Chondrocyte (in vitro differentiated cells): ENCODE measurements at places on chromosomes 2 and 18. TPM values are rescaled to one million over a fixed set of nuclear protein-coding genes. Genes with fewer than 3 reads are reported as not detected.

DNA sequence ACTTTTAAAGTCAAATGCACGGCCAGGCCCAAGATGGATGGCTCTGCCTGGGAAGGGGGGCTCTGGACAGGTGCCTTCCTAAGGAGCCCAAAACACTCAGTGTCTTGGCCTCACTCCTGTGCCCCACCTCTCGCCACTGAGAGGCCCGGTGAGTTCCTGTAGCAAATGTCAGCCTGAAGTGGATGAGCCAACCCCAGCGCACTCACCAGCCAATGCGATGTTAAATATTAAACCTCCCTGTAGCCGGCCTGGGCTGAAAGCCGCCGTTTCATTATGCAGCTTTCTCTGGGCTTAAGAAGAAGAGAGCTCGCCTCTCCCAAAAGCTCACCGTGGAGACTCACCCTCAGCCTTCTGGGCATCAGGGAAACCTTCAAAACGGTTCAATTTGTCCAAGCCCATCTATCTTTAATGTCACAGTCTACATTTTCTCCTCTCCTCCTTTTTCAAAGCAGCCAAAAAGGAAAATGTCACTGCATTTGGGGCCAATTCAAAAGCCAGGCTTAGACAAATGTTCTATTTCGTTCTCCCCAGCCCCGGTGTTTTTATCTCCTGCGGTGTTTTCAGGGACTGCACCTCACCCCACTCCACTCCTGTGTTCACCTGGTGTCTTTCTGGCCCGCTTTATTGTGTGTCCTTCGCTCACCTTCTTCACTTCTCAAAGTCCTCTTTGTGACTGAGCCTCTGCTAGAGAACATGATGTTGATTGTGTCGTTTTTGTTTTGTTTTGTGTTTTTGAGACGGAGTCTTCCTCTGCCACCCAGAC is 124.0 kb downstream of the NRP2 start:
- no peak for DNase-seq

DNA sequence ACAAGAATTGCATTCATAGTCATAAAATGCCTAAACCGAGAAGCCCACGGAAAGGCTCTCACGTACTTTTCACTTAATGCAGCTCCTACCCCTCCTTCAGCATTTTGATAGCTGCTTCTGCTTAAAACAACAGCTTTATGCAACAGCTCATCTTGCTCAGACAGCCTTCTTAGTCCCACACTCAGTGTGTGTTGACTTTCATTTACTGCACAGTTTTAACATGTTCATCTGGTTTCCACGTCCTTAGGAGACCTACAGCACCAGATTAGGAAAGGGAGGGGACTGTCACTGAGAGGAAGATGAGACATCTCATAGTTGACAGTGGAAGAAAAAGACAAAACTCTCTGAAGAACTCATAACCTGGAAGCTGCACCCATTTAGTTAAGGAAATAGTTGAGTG is 435.4 kb downstream of the SETBP1 start:
- DNase-seq = no peak

Gene C2orf72
- 0.12 to 1.3 TPM (median 1.00 TPM) in 3 replicates for total RNA-seq

GRCh38 chr2:3173031-3173430 is 204.6 kb downstream of the EIPR1 start:
- DNase-seq = no peak

Gene SERPINB10
- total RNA-seq = not detected in 3 replicates

GRCh38 chr2:241354668-241355658 is 1.1 kb upstream of the FARP2 start:
- DNase-seq = no peak

Gene CD8B2
- not detected in 3 replicates for total RNA-seq

DNA sequence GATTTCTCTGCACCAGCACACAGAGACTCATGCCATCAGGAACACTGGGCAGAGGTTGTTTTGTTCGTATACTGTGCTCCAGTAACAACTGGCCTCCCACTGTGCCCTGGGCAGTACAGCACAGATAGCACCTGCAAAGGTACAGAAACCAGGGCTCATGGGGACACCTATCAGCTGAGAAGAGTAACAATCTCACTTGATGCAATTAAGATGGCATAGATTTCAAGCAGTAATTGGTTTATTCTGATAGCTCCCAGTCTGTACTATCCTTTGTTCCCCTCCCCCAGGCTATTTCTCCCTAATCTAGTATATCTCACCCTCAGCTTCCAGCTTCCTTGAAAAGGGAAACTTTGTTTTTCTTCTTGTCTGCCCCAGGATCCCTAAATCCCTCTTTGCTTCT is 343.9 kb upstream of the MMADHC start:
- DNase-seq = no peak

Gene POTEI
- total RNA-seq = 0.07 to 1.2 TPM (median 1.0 TPM) in 3 replicates

- no peak for DNase-seq
Observed at GRCh38 chr2:221439761-221440479, 132.2 kb downstream of the EPHA4 start.

DNA sequence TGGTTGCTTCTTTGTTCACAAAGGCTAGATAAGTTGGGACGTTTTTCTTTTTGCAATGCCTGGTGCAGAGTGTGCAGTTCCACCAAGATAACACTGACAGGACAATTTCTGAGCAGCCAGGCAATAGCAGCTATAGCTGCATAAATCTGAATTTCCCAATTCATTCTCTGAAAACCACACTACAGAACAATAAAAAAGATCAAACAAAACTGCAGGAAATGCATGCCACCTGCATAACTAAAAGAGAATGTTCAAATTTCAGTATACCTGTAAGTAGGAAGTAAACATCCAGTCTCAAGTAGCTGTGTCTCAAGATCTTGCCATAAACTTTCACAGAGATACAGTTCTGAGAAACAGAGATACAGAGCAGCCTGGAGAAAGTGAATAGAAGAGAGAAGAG is 5.3 kb upstream of the KCTD18 start:
- DNase-seq = no peak

- no peak for DNase-seq
Observed at GRCh38 chr2:86218124-86218523, 18.9 kb downstream of the MRPL35 start.

- no peak for DNase-seq
Observed at GRCh38 chr2:236823963-236824362, 254.3 kb downstream of the ACKR3 start.

- DNase-seq = no peak
Observed at GRCh38 chr2:165401285-165401852, 68.1 kb upstream of the CSRNP3 start.

GRCh38 chr2:3523551-3524041 is 4.3 kb upstream of the ADI1 start:
- no peak for DNase-seq

- no peak for DNase-seq
Observed at GRCh38 chr2:186429104-186429503, 57.0 kb upstream of the ZC3H15 start.

Gene C2orf74
- total RNA-seq = 5.6 to 10.4 TPM (median 9.7 TPM) in 3 replicates

GRCh38 chr2:13030606-13031005 is 313.9 kb downstream of the TRIB2 start:
- no peak for DNase-seq

Gene TMEFF2
- 1.4 to 8.6 TPM (median 1.5 TPM) in 3 replicates for total RNA-seq

GRCh38 chr2:227849906-227850305 is 21.5 kb upstream of the DAW1 start:
- no peak for DNase-seq

Gene UGT1A5
- total RNA-seq = not detected in 3 replicates

- DNase-seq = no peak
Observed at GRCh38 chr2:132503701-132504100, 87.1 kb downstream of the GPR39 start.

Gene CACNB4
- 2.0 to 6.0 TPM (median 2.1 TPM) in 3 replicates for total RNA-seq

DNA sequence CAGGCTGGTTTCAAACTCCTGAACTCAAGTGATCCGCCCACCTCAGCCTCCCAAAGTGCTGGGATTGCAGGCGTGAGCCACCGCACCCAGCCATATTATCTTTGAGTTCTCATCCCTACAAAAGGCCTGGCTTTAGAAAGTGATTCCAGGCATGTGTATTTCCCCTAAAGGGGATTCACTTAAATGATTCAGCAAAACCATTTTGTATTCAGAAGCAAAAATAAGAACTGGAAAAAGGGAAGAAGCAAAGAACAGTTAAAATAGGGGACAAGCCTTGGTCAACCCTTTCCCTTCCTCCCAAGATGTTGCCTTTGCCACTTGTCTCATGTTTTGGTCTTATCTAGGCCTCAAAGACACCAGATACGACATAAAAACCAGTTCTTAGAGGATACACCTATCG is 10.5 kb downstream of the TM4SF20 start:
- DNase-seq = no peak

DNA sequence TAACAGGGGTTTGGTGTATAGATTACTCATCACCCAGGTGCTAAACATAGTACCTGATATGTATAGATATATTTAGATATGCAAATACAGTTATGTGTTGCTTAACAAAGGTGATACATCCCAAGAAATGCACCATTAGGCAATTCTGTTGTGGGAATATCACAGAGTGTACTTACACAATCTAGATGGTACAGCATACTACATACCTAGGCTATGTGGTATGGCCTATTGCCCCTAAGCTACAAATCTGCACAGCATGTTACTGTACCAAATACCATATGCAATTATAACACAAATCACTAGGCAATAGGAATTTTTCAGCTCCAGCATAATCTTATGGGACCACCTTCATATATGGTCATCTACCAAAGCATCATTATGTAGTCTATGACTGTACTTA is 43.5 kb upstream of the NPAS2 start:
- DNase-seq = no peak

Gene PSMA8
- total RNA-seq = not detected in 3 replicates

DNA sequence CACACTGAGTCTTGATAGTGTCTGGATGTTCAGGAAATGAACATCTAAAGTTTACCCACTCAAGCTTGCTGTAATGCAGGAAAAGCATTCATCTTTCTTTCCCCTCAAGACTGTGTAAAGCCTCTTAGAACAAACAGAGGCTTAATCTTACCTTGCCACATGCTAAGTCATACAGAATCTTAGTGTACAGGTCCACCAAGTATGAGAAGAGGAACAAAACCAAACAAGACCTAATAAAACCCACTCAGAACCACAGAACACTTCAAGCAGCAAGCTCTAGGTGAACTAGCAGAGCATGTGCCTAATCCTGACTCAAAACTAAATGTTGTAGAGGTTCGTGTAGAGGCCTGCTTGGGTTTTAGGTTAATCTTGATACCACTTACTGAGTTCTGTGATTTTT is 97.6 kb downstream of the SPTBN1 start:
- no peak for DNase-seq
